Progenitor cell of endocrine pancreas (in vitro differentiated cells): ENCODE measurements at places on chromosomes 1 and 21. TPM values are rescaled to one million over a fixed set of nuclear protein-coding genes. Genes with fewer than 3 reads are reported as not detected.

The C1orf115 gene
- 9.7 and 9.8 TPM in 2 replicates for total RNA-seq

The RHCE gene
- not detected in 2 replicates for total RNA-seq

The LRRN2 gene
- total RNA-seq = 9.4 and 10.7 TPM in 2 replicates

The TNFRSF18 gene
- 0.48 TPM in 1 of 2 replicates, not detected in the other for total RNA-seq

The YOD1 gene
- 8.7 and 8.8 TPM in 2 replicates for total RNA-seq

The DCDC2B gene
- not detected in 2 replicates for total RNA-seq

The BRDT gene
- not detected in 2 replicates for total RNA-seq

The TMEM200B gene
- 13.3 and 15.0 TPM in 2 replicates for total RNA-seq

The LRRC71 gene
- total RNA-seq = not detected in 2 replicates

The SETSIP gene
- total RNA-seq = not detected in 2 replicates

The RRAGC gene
- 19.7 and 20.8 TPM in 2 replicates for total RNA-seq

The KCNQ4 gene
- total RNA-seq = 0.67 and 0.73 TPM in 2 replicates

The SPTA1 gene
- total RNA-seq = not detected in 2 replicates

The RNU1-4 gene
- total RNA-seq = 3,923 and 3,957 TPM in 2 replicates

The LRRC47 gene
- 54.9 and 57.0 TPM in 2 replicates for total RNA-seq

The CAMK2N1 gene
- 67.2 and 69.2 TPM in 2 replicates for total RNA-seq

The SLC35F3 gene
- 0.71 and 0.74 TPM in 2 replicates for total RNA-seq

The AVPR1B gene
- 0.60 TPM in 1 of 2 replicates, not detected in the other for total RNA-seq

The OVAAL gene
- not detected in 2 replicates for total RNA-seq

The DIO1 gene
- 1.1 and 1.3 TPM in 2 replicates for total RNA-seq

The C1orf87 gene
- not detected in 2 replicates for total RNA-seq

The VPS45 gene
- total RNA-seq = 53.0 and 58.1 TPM in 2 replicates

The TCHH gene
- total RNA-seq = not detected in 2 replicates

The DHRS3 gene
- 176 and 214 TPM in 2 replicates for total RNA-seq

The FCRL3 gene
- total RNA-seq = not detected in 2 replicates

The PLA2G2A gene
- total RNA-seq = 2.0 and 2.4 TPM in 2 replicates

The CYP4A11 gene
- total RNA-seq = not detected in 2 replicates

The SORT1 gene
- total RNA-seq = 110 and 116 TPM in 2 replicates

The FAM131C gene
- 1.2 and 1.6 TPM in 2 replicates for total RNA-seq

The CCDC181 gene
- total RNA-seq = 7.3 and 8.2 TPM in 2 replicates

The LMX1A gene
- 0.18 TPM in 1 of 2 replicates, not detected in the other for total RNA-seq

The GUCA2B gene
- total RNA-seq = 0.89 and 1.3 TPM in 2 replicates

The OR2M3 gene
- total RNA-seq = not detected in 2 replicates

The VHLL gene
- total RNA-seq = 0.46 TPM in 1 of 2 replicates, not detected in the other

The IVL gene
- total RNA-seq = not detected in 2 replicates

The FOXD2 gene
- total RNA-seq = 0.05 TPM in 1 of 2 replicates, not detected in the other

The TRIM67 gene
- 0.05 and 0.09 TPM in 2 replicates for total RNA-seq

The C4BPA gene
- total RNA-seq = not detected in 2 replicates

The DSTYK gene
- total RNA-seq = 10.4 and 11.0 TPM in 2 replicates

The TFF3 gene
- 40.1 and 40.3 TPM in 2 replicates for total RNA-seq

The RAB25 gene
- total RNA-seq = 93.8 and 99.1 TPM in 2 replicates

The KDF1 gene
- total RNA-seq = 22.2 and 26.1 TPM in 2 replicates

The KLHL20 gene
- 18.1 and 19.9 TPM in 2 replicates for total RNA-seq

The MSTO1 gene
- total RNA-seq = 53.4 and 62.1 TPM in 2 replicates
